ENCODE measurements at places on chromosomes 2 and 18. TPM values are rescaled to one million over a fixed set of nuclear protein-coding genes. Genes with fewer than 3 reads are reported as not detected.

GRCh38 chr2:176383100-176383499 lies 113.9 kb downstream of the MTX2 start:
- H3K4me3 ChIP-seq, result no peak overlapping the region
- no peak for DNase-seq
- H3K27me3 ChIP-seq, result no peaks in the 10 kb centered on the region
- no peak overlapping the region for H3K27ac ChIP-seq
- H3K4me1 ChIP-seq, result no peaks in the 10 kb centered on the region

DNA sequence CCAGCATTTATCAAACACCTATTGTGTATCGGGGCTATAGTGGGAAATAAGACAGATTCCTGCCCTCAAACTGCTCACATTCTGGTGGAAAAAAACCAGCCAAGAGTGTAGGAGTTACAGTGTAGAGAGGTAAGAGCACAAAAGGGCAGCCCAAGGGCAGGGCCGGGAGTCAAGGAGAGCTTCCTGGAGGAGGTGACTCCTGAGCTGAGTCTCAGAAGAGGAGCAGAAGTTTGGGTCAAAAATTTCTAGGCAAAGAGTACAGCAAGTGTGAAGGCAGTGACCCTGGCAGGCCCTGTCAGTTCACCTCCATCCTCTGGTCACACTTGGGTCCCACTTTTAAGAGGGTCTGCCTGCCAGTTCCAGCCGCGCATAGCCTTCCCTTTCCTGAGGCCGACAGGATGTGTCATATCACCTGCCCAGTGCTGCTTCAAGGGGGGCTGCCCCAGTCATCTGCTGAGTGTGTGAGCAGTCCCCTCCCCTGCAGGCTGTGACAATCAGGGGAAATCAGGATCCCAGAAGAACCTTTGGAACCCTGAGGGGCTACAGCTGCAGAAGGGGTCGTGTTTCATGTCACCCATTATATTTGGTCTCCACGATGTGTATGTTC lies 118.4 kb downstream of the GLI2 start:
- H3K27ac ChIP-seq, result no peak overlapping the region
- H3K4me3 ChIP-seq, result no peak overlapping the region
- 0 out of 2 replicates have a peak, but pooled peaks cover 9% of the 10 kb centered on the region for H3K36me3 ChIP-seq
- H3K4me1 ChIP-seq, result peaks cover 6% of the 10 kb centered on the region
- DNase-seq, result no peak

Gene KYNU
- under 0.01 TPM for total RNA-seq

DNA sequence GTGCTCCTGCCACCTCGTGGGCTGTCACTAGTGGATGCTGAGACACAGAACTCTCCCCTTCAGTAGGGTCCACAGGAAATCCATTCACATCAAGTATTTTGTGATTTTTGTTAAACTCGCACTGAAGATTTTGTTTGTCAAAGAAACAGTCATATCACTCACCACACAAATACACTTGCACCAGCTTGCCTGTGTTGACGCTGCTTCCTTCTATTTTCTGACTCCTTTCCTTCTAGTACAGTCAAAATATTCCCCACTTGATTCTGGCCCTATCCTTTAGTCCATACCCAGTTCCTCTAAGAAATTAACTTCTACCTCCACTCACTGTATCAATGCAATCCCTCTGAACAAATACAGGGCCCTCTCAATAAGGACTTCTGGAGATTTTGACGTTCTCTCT lies 213.2 kb upstream of the ARL4C start:
- H3K4me3 ChIP-seq, result no peak overlapping the region
- no peaks in the 10 kb centered on the region for H3K27me3 ChIP-seq
- no peak overlapping the region for H3K27ac ChIP-seq
- peaks cover 1% of the 10 kb centered on the region for H3K4me1 ChIP-seq

Gene CCDC85A
- 9.9 TPM for total RNA-seq

Gene ARL4C
- 2.4 TPM for total RNA-seq

DNA sequence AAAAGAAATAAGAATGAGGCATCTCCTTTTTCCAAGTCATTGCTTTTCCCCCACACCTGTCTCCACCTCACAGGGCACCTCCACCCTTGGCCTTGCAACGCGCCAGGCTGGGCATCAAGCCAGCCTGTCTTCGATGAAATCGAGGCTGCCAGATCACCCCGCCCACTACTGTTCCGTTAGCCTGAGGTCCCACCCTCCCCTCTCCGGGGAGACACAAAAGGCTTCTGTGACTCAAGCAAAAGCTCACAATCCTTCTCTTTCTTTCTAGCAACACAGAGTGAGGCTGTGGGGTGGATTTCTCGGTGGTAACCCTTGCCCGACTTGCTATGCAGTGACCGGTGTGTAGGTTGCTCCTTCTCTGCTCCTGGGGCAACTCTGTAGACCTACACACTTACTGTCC lies 9.9 kb downstream of the TNP1 start:
- no peak overlapping the region for H3K27ac ChIP-seq
- no peak overlapping the region for H3K4me3 ChIP-seq
- H3K27me3 ChIP-seq, result no peaks in the 10 kb centered on the region
- H3K36me3 ChIP-seq, result no peaks in the 10 kb centered on the region

- 0 out of 2 replicates have a peak overlapping the region, but pooled peaks have one; percentile 34 for H3K4me3 ChIP-seq
- DNase-seq, result peak; percentile 93
- no peaks in the 10 kb centered on the region for H3K27me3 ChIP-seq
- H3K4me1 ChIP-seq, result peaks cover 79% of the 10 kb centered on the region
- peaks cover 73% of the 10 kb centered on the region for H3K36me3 ChIP-seq
Measured at GRCh38 chr2:189092936-189093335, 86.6 kb downstream of the COL5A2 start.

All from GM23248 (cell line).